NCI-H1417 treated with DMSO at 0.1 percent for 48 hours (cell line): ENCODE measurements at places on chromosomes 5 and 9.
A peak's percentile ranks its signal among the peaks of the same experiment; 100 is the strongest.

DNA sequence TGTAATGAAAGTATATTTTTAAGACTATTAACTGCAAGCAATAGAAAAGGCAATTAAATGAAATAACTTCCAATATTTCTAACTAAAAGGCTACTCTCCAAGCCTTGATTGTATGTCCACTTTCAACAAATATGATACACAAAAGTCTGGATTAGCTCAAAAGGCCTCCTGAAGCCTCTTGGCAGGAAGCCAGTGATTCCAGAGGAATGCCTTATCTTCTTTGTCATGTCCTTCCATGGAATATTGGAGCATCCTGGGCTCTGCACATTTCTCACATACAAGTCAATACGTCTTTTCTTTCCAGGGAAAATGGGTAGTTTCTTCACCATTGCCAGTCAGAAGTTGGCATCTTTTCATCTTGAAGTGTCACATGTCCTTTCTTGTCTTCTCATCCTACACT lies 357.8 kb downstream of the KDM4C start:
- no peak for DNase-seq

GRCh38 chr5:137348759-137349158 lies 150.4 kb downstream of the SPOCK1 start:
- DNase-seq: no peak

DNA sequence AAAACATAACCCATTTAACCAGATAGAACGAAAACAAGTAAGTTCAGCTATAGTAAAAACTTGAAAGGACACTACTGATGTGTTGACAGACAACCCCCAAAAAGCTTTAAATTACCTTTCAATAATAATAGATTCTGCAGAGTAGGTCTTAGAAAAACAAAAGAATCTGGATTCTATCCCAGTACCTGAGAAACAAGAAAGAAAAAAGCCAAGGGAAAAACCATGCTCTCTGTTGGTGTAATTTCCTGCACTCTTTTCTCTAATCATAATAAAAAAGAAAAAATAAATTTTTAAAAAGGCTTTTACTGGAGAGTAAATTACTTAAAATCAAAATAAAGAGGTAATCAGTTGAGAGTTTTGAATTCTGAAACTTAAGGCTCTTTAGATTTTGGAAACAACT lies 1090.4 kb downstream of the PTPRD start:
- DNase-seq: no peak

GRCh38 chr9:37172557-37172956 lies 52.2 kb downstream of the ZCCHC7 start:
- DNase-seq: no peak

DNA sequence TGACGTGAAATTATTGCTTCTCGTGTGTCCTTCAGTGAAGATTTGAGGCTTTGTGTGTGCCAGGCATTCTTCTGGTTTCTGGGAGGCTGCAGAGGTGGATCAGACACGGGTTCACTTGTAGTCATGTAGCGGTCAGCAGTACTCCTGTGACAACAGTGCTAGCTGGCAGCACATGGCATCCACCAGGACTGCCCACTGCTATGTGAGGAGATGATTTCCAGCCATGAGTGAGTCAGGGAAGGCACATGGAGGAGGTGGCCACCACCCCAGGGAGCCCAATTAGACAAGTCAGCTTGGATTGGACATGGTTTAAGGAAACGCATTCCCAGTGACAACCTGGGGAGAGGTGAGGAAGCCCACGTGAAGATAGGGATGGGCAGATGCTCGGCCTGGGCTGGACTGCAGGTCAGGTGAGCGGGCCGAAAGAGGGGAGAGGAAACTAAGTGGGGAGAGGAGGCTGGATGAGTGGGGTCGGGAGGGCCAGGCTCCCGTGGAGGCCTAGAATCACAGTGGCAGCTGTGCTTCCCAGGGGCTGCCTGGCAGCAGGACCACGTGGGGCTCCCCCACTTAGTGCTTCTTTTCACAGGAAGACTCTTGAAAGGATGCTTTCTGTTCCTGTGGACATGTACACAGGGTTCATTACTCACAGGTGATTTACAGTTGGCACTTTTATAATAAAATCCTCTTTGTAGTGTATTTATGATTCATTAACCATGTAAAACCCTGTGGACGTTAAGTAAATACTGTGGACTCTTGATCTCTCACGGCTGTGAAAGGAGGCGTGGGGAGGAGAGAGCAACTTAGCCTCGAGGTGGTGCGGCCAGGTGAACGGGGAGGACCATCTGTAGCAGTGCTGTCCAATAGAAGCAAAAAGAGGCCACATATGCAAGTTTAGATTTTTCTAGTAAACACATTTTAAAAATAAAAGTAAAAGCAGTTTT lies 80.0 kb upstream of the OTULINL start:
- peak; percentile 89 for DNase-seq

- no peak for DNase-seq
Measured at GRCh38 chr9:21830589-21830988, 28.2 kb downstream of the MTAP start.

GRCh38 chr5:52945040-52945439 lies 44.1 kb upstream of the ITGA2 start:
- DNase-seq: no peak

DNA sequence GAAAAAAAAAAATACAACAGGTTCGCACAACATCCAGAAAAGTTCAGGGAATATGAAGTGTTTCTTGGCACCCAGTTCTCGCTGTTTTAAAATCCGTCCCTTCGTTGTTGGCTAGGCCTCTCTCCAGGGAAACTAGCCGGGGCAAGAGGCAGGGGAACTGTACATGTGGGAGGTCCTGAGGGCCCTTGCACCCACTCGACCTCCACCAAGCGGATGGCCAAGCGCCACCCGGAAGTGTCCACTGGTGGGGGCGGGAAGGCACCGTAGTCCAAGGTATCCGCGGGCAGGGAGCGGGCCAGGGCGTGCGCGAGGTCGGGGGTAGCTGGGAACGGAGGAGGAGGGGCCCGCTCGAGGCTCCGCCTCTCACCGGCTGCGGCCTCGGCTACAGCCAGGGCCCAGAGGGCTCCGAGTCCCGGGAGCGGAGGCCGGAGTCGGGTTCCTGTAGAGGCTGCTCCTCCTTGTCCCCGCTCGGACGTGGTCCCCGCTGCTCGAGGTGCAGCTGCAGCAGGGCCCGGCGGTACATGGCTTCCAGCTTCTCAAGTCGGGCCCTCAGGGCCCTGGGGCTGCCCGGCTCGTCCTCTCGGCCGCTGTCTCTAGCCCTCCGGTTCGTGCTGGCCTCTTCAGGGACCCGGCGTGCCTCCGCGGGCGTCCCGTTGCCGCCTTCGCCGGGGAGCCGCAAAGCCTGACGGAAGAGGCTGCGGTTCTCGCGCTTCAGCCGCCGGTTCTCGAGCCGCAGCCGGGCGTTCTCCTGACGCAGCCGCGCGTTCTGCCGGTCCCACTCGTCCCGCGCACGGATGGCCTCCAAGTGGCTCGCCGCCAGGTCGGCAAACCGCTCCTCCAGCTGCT lies 720 bp downstream of the TUSC1 start:
- DNase-seq: no peak

DNA sequence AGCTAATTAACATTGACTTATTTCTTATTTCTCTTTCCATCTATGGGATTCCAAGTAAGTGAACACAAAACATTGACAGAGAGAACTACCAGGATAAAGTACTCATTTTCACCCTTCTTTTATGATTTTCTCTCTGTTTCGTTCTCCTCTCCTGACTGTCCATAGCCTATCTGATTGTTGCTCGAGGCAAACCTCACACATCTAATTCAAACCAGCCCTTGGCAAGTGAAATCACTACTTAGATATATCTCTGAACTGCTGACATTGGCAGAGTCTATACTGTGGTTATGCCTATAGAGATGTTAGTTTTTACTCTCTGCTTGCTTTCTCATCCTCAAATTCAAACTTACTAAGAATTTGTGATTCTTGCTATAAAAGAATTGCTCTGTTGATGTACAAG lies 248.8 kb downstream of the ISL1 start:
- no peak for DNase-seq

GRCh38 chr5:62309107-62309506 lies 3.1 kb downstream of the KIF2A start:
- DNase-seq: no peak

GRCh38 chr5:150788977-150789376 lies 10.4 kb downstream of the SMIM3 start:
- no peak for DNase-seq

- DNase-seq: no peak
Measured at GRCh38 chr5:157665467-157666070, 5.8 kb upstream of the C5orf52 start.

DNA sequence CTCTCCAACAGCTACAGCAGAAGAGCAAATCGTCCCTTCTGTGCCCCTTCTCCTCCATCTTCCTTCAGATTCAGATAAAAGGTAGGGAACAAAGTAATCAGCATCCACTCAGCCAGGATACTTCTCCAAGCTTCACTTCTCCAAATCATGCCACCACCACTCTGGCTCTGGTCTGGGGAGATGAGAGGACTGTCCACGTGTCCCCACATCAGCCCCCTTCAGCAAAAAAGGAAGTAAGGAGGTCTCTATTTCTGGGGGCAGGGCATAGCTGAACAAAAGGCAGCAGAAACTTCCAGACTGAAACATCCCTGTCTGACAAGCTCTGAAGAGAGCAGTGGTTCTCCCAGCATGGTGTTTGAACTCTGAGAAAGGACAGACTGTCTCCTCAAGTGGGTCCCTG lies 116.9 kb downstream of the C5orf15 start:
- no peak for DNase-seq

- no peak for DNase-seq
Measured at GRCh38 chr5:89313044-89313443, 430.1 kb upstream of the MEF2C start.

- DNase-seq: no peak
Measured at GRCh38 chr9:124042201-124042721, 30.7 kb downstream of the LHX2 start.

GRCh38 chr5:179874136-179874535 lies 15.5 kb upstream of the MRNIP start:
- DNase-seq: no peak

GRCh38 chr5:1471240-1471853 lies 26.1 kb upstream of the SLC6A3 start:
- no peak for DNase-seq

DNA sequence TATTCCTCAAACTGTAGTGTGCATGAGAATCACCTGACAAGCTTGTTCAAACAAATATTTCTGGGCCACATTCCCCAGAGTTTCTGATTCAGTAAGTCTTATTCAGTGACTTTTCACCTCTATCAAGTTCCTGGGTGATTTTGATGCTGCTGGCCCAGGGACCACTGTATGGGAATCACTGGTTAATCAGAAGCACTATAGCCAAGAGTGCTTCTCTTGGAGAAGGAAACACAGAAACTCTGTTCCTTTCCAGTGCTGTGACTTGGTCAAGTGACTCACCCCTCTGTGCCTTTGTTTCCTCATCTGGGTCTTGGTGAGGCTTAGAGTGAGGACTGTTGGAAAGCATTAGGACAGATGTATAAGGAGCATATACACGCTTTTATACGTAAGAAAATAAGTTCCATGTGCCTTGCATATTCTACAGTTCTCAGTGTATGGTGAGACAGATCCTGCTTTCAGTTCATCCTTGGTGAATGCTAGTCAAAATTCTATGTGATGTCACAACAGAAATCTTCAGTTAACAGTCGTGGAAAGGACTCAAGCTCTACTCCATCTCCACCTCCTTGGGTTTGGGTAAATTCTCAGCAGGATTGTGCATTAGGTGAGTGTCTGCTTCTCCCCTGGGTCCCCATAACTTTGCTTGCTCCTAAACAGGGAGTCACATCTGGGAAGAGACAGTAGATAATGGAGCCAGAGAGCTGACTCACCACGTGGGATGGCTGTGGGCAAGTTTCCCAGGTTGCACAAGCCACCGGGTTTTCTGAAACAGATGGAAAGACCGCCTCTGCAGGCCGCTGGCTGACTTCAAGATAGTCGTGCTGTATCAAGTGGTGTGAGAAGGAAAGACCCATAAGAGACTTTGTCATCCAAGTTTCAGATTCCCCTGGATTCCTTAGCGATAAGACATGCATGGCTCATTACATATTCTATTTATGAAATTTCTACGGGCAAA lies 117.0 kb downstream of the NXNL2 start:
- no peak for DNase-seq

GRCh38 chr5:81782811-81783210 lies 31.9 kb upstream of the SSBP2 start:
- no peak for DNase-seq

GRCh38 chr5:153321478-153321877 lies 169.0 kb upstream of the GRIA1 start:
- no peak for DNase-seq

DNA sequence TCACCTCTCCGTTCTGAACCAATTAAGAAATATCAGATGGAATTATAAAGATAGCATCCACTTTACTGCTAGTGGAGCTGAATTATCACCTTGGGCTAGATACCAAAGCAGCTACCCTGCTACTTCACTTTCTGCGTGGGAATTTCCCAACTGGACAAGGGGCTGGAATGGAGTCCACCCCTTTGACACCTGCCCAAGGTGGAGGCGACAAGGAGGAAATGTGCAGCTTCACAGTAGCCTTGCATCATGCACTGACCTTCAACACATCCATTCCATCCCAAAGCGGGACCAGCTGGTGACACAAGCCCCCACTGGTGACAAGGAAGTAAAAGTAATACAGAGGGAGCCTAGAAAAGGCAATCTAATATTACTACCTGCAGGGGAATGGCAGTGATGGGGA lies 30.7 kb downstream of the CTNND2 start:
- DNase-seq: no peak

DNA sequence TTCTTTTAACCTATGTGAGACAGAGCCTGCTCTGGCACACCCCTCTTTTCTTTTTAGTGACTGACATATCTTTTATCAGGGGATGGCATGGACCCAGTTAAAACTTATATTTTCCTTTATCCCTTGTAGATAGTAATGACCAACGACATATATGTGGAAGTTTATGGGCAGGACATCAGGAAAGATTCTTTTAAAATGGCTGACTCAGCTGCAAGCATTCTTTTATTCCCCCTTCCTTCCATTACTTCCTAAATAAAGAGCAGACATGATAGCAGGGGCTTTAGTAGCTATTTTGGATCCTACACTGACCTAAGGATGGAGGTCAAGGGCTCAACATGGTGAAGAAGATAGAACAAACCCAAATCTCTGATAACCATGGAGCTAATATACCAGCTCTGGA lies 25.0 kb upstream of the VPS13A start:
- DNase-seq: no peak

GRCh38 chr9:121765021-121765950 lies 113.9 kb downstream of the DAB2IP start:
- DNase-seq: no peak

DNA sequence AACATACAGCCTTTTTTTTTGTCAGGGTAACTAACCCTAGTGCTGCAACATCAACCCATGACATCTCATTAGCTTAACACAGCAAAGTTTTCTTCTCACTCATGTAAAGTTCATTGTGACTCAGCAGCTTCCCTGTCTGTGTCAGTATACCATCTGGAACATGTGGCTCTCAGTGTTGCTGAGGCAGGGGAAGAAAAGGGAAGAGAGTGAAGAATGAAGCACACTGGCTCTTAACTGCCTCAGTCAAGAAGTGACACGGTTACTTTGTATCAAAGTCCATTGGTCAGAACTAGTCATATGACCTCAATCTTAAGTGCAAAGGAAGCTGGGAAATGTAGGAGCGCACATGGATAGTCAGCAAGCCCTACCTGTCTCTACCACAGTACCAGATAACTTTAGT lies 185.0 kb upstream of the ELL2 start:
- no peak for DNase-seq

- DNase-seq: no peak
Measured at GRCh38 chr9:93416530-93417235, 34.8 kb upstream of the FAM120A start.

GRCh38 chr9:108537756-108538155 lies 318.0 kb downstream of the ACTL7B start:
- DNase-seq: no peak
